Ecto neural progenitor cell (in vitro differentiated cells): ENCODE measurements at places on chromosomes 1 and 21.

GRCh38 chr1:246680696-246681130 is 43.5 kb upstream of the SCCPDH start:
- DNase-seq = no peak

GRCh38 chr1:217554849-217555248 is 76.0 kb downstream of the GPATCH2 start:
- no peak for DNase-seq

- no peak for DNase-seq
Observed at GRCh38 chr1:10639775-10640578, 156.5 kb downstream of the CASZ1 start.

- DNase-seq = no peak
Observed at GRCh38 chr1:225820522-225821120, 10.7 kb downstream of the EPHX1 start.

- no peak for DNase-seq
Observed at GRCh38 chr1:97573553-97573952, 347.3 kb downstream of the DPYD start.
